ENCODE measurements at places on chromosomes 5 and 9.

- DNase-seq = no peak
These were observed 44.0 kb upstream of the ZNF608 start for GRCh38 chr5:124790301-124790894.

DNA sequence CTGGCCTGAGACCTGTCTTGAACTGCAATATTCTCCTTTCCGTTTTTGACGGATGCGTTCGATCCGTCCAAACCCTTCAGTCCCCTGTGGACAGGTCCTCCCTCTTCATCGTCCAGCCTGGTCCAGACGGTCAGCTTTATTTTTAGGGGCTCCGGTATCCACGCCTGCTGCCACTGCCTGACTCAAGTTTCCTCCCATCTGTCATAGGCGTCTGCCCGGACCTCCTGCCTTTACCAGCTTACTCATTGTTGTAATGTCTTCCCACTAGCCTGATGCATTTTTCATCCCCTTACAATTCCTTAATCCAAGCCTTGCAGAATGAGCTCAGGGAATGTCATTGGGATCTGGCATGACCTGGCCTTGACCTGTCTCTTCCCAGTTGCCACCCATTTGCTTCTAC is 145.8 kb downstream of the TENT4A start:
- DNase-seq = no peak

- DNase-seq = no peak
These were observed 12.3 kb downstream of the ARSB start for GRCh38 chr5:78972654-78973428.

DNA sequence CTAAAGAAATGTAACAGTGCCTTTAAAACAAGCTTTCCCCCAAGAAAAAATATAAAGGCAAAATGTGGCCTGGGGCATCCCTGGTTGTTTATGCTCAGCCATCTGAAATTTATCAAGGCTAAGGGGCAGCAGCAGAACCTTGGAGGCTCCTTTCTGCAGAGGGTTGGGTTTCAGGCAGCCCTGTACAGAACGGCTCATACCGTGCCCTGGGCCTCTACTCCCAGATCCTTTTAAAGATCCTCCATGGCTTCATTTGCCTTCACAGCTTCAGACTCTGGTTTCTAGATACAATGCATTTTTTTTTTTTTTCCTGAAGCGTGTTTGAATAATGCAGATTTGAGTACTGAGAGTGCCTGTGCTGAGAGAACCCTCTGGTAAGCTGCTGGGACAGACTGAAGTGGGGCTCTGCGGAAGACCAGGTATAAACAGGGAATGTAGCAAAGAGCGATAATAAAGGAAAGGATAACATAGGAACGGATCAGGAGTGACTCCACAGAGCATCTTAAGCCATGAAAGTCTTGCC is 172.7 kb downstream of the DIRAS2 start:
- DNase-seq = no peak

- no peak for DNase-seq
These were observed 89.1 kb downstream of the SLC24A2 start for GRCh38 chr9:19699756-19700155.

DNA sequence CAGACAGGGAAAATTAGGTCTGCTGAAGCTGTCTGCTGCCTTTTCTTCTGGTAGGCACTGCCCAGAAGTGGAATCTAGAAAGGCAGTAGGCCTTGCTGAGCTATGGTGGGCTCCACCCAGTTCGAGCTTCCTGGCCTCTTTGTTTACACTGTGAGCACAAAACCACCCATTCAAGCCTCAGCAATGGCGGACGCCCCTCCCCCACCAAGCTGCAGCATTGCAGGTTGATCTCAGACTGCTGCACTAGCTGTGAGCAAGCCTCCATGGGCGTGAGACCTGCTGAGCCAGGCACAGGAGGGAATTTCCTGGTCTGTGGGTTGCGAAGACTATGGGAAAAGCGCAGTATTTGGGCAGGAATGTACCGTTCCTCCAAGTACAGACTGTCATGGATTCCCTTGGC is 18.5 kb downstream of the AGTPBP1 start:
- DNase-seq = no peak

GRCh38 chr5:109947667-109948066 is 257.9 kb downstream of the MAN2A1 start:
- DNase-seq = no peak

DNA sequence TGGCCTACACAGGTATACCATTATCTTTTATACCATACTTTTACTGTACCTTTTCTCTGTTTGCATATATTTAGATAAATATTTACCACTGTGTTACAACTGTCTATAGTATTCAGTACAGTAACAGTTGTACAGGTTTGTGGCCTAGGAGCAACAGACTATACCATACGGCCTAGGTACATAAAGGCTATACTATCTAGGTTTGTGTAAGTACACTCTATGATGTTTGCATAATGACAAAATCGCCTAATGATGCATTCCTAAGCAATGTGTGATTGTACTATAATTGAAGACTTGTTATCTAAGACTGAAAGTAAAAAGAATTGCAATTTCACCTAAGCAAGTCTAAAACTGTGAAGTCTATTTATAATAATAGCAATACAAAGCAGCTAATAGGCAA is 3.9 kb downstream of the C9orf72 start:
- DNase-seq = no peak

GRCh38 chr5:5688194-5688924 is 265.9 kb downstream of the ICE1 start:
- no peak for DNase-seq

GRCh38 chr5:40355846-40356245 is 323.9 kb upstream of the PTGER4 start:
- DNase-seq = no peak

DNA sequence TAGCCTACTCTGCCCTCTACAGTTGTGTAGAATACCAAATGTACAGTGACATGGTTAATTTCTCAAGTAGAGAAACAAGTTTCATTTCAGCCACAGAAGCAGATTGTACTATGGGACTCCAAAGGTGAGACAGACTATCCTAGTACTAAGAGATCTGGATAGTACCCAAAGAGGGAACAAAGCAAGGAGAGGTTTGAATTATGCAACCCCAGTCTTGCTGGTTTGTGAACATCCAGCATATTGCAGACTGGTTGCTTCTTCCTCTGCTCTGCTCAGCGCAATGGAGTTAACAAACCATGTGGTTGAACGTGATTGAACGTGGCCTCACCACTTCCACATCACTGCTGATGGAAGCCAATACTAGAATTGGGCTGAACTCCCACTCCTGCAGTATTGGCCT is 43.3 kb upstream of the ALDOB start:
- no peak for DNase-seq

- DNase-seq = no peak
These were observed 26.4 kb downstream of the FGF18 start for GRCh38 chr5:171445644-171446516.

GRCh38 chr5:139919308-139919707 is 123.7 kb downstream of the PSD2 start:
- DNase-seq = no peak

- no peak for DNase-seq
These were observed 5.6 kb upstream of the CAMK2A start for GRCh38 chr5:150295172-150295634.

DNA sequence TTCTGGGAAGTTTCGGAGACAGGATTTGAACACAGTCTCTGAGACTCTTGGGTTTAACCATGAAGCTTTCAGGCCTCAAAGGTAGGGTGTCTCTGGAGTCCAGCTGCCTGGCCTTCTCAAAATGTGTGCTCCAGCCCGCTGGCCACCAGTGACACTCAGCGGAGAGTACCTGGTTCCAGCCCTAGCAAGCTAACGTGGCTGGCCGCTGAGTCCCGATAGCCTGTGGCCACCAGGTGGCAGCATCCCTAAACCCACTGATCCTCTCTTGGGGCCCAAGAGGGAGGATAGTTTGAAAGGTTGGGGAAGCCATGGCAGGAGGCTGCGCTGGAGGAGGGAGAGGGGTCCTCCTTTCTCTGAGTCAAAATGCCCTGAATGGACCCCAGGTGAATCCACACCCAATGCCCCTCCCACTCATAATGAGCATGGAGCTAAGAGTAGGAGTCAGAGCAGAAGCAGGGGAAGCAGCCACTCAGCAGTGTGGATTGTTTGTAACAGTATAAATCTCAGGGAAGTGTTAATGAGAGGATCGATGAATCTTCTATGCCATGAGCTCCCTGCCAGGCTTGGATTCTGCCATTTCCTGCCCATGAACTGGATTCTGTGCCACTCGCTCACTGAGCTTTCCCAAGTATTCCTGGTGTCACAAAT is 5.4 kb upstream of the TIFAB start:
- no peak for DNase-seq

- DNase-seq = no peak
These were observed 124.3 kb upstream of the MOCS2 start for GRCh38 chr5:53233645-53234405.

DNA sequence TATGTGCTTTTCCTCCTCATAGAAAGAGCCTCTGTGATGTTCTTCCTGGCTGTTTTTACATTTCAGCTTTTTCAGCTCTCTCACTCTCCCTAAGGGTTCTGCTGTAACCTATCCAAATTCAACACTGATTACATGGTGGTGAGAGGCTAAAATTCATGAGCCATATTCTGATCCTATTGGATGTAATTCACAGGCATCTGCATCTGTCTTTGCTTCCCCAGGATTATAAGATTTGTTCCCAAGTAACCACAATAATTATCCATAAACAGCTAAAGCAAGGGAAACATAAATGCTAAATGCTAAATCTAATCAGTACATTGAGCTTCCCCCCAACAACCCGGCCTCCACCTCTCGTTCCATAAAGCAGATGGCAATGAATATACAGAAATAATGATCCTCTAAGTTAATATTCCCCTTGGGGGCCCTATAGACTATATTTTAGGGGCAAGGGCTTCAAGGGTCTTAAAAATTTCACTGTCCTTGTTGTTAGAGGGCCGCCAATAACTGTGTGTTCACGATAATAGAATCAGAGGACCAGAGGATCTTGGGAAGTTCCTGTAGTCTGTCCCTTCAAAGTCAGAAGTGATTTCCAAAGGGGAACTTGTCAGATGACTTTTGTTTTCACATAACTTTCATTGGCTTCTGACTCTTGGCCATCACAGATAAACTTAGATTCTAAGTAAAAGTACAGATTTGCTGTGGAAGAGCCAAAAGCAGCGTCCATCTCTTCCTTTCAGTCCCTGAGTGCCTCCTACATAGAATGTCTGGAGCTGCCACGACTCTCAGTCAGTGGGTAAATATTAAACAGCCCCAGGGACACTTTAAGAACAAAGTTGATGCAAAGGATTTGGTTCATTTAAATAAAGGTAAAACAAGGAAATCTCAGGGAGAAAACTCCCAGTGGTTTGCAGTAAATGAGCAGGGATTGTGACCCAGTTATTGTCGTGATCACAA is 125.6 kb downstream of the ALDH1A1 start:
- no peak for DNase-seq

DNA sequence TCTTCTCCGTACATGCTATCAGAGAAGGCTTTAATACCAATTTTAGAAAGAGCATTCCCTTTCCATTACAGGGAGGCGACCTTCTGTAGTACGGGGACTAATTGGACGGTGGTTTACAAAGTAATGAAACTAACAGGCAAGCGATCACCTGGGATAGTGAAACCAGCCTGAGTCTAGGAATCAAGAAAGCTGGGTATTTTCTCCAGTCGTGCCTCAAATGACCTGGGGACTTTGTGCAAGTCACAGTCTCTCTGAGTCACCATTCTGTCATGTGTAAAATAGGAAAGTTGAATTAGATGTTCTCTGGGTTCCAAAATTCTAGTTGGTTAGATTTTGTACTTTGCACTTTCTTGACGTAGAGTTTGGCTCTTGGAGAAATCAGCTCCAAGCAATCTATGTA is 22.7 kb upstream of the SSBP2 start:
- DNase-seq = no peak

- DNase-seq = no peak
These were observed 57.6 kb downstream of the IPPK start for GRCh38 chr9:92612292-92612691.

- no peak for DNase-seq
These were observed 1.0 kb downstream of the SET start for GRCh38 chr9:128689820-128690683.

DNA sequence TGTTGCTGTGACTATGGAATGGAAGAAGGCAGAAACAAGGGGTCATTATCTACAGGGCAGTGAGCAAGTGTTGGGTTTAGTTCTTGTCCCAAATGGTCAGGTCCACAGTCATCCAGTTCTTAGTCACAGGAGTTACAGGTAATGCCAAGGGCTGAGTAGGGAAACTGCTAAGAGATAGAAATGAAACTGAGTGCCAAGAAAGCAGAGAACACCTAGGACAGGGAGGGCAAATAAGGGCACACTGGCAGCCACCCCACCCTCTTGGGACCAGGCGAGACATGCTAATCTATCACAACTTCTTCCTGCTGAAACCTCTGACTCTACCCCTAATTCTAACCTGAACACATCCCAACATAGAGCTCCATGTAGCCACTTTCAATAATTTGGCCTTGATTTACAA is 103.2 kb downstream of the KLF4 start:
- DNase-seq = no peak

GRCh38 chr5:90356622-90357021 is 52.9 kb downstream of the CETN3 start:
- no peak for DNase-seq

DNA sequence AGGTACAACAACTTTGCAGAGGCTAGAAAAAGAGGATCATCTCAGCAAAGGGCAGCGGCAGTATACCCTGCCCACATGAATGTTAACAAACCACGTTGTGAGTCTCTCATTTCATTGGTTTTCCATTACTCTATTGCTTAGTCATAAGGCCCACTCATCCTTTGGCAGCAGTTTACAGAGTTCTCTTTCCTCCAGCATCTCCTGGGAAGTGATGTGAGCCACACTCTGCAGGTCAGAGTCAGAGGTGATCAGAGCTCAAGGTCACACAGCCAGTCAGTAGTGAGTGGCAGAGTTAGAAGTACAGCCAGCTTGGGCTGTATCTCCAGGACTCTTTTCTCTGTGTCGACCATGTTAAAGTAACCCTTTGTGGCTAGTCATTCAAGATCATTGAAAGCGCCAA is 599.6 kb upstream of the GRAMD2B start:
- no peak for DNase-seq

DNA sequence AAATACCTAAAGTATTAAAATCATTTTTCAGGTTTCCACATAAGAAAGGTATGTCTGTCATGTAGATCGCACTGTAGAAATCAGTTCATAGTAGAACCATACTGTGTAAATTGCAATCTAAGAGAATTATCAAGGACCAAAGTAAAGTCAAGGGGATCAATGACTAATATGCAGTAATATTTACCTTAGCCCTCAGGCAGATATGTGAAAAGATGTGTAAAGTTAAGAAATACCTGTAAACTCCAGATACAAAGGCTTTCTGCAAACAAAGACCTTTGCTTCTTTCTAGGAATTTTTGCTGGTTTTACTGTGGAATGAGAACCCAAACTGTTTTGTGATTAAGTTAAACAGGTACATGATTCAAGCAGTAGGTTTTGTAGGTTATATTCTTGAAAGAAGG is 11.6 kb downstream of the POLK start:
- no peak for DNase-seq

DNA sequence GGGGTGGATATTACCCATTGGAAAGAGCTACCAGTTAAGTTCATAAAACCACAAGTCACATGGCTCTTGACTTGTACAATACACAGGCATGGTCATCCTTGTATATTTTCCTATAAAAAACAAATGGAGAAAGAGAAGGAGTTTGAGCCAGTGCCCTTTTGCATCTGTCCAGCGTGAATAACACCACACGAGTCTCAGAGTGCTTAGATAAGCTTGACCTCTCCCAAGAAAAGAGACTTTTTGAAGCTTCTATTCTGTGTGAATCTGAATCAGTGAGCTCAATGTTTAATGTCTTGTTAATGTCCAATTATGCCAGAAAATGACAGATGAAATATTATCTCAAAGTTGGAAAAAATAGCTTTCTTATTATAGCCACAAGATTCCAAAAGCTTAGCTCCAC is 30.9 kb upstream of the LPAR1 start:
- no peak for DNase-seq

- no peak for DNase-seq
These were observed 1.9 kb upstream of the KCNIP1 start for GRCh38 chr5:170501931-170502330.
